ENCODE measurements at places on chromosomes 2 and 18. TPM values are rescaled to one million over a fixed set of nuclear protein-coding genes. Genes with fewer than 3 reads are reported as not detected.

DNA sequence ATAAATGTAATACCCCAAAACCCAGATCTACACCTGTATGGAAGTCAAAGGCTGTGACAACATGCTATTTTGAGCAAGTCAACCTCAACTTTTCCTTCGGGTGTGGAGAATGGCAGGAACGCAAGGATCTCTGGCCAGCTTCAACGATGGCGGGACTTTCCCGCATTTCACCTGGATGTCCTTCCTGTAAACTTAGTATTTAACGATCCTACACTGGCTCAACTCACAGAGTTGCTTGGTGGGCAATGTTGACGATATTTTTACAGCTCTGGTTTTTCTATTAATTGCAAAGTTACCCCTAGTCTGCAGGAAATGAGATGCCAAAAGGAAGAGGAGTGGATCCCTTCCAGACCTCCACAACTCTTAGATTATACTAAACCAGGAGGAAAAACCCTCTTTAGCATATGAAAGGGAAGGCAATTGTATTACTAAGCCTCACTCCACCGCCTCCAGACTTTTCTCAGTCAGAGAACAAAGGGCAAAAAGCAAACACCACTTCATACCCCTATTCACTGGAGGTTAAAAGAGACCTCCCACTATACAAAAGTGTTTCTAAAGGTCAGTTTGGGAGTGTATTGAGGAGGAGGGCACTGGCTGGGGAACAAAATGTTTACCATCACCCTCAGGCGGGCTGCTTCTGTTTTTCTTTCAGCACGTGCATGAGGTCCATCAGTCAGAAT, 56.5 kb upstream of the ACVR1 start:
- H3K36me3 ChIP-seq = no peaks in the 10 kb centered on the region
- no peak for DNase-seq
- H3K4me3 ChIP-seq = no peak overlapping the region
- no peak overlapping the region for H3K27ac ChIP-seq
- no peaks in the 10 kb centered on the region for H3K27me3 ChIP-seq

The R3HDM1 gene
- total RNA-seq = 21.6 TPM

DNA sequence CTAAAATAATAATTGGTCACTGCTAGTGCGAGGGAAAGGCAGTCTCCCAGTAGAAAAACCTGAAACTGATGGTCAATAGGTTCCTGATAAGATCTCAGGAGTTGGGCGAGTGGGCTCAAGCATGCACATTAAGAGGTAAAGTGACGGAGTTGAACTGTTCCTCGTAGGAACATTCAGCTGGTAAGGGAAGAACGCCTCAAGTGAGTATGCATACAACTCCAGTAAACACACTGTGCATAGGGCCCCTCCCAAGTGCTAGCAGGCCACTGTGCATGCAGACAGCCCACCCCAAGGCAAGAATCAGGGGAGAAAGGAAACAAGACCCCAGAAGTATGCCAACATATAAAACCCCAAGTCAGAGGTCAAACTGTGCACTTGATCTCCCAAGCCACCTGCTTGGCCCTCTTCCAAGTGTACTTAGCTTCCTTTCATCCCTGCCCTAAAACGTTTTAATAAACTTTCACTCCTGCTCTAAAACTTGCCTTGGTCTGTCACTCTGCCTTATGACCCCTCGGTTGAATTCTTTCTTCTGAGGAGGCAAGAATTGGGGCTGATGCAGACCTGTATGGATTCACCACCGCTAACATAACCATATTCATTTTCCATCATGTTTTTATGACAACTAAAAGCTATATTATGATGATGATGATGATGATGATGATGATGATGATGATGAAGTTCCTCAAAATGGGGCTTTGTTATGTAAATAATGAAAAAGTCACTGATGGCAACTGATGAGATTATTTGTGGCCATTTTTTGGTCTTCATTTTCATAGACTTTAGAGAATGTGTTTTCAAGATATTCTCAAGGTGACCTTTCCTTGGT, 118.0 kb upstream of the RAB27B start:
- H3K4me3 ChIP-seq = no peak overlapping the region
- H3K27me3 ChIP-seq = no peaks in the 10 kb centered on the region
- no peak overlapping the region for H3K27ac ChIP-seq

The LIMS3 gene
- 1.6 TPM for total RNA-seq

DNA sequence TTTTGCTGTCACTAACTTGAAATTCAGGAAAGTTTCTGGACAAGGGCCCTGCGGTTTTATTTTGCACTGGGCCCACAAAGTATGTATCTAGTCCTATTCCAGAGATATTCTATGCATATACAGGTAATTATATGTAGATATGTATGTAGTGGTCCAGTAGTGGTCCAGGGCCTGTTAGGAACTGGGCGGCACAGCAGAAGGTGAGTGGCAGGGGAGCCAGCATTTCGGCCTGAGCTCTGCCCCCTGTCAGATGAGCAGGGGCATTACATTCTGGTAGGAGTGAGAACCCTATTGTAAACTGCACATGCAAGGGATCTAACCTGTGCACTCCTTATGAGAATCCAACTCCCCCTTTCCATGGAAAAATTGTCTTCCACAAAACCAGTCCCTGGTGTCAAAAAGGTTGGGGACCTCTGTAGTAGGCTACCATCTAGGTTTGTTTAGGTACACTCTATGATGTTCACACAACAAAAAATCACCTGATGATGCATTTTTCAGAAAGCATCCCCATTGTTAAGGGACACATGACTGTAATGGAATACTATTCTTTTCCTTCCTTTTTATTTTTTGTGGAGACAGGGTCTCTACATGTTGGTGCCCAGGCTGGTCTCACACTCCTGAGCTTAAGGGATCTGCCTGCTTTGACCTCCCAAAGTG, 2.8 kb upstream of the PPP4R3B start:
- no peaks in the 10 kb centered on the region for H3K4me1 ChIP-seq
- H3K27me3 ChIP-seq = no peaks in the 10 kb centered on the region
- no peaks in the 10 kb centered on the region for H3K36me3 ChIP-seq

The RSAD2 gene
- total RNA-seq = 0.33 TPM

DNA sequence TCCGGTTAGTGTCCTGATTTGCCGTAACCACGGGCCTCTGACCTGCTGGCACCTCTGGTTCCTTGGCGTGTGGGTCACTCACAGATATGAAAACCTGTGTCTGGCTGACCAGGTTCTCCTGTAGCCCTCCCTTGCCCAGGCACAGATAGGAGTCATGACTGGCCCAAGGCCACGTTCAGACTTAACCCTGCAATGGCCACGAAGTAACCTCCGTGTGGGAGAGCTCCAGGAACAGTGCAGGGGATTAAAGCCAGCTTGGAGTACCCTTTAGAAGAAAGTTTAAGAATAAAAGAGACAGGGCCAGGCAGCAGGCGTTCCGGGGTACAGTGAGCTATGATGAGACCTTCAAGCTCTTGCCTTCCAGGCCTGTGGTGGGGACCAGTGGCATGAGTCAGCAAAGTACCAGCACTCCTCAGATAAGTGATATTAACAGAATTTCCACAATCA, 25.5 kb downstream of the CENPO start:
- H3K27me3 ChIP-seq = no peaks in the 10 kb centered on the region
- DNase-seq = no peak
- peaks cover 3% of the 10 kb centered on the region for H3K36me3 ChIP-seq

The C2orf92 gene
- 49.5 TPM for total RNA-seq

The HOXD13 gene
- total RNA-seq = not detected

DNA sequence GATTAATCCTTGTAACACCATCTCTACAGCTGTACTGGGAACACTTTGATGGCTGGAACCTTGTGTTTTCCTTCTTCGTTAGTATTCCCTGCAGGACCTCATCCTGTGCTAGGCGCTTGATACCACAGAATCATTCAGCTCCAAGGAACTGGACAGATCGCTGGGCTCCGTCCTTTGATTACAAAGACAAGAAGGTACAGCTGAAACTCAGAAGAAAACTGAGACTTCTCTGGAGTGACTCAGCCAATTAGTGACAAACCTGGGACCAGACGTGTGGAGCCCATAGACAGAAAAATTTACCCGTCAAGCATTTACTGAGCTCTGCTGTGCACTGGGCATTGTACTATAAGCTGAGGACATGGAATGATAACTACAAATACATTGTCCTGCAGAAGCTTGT, 67.3 kb downstream of the NCKAP5 start:
- H3K4me1 ChIP-seq = peaks cover 12% of the 10 kb centered on the region
- no peak overlapping the region for H3K4me3 ChIP-seq
- no peaks in the 10 kb centered on the region for H3K27me3 ChIP-seq
- H3K27ac ChIP-seq = no peak overlapping the region
- no peaks in the 10 kb centered on the region for H3K36me3 ChIP-seq
- DNase-seq = no peak

The SKA1 gene
- total RNA-seq = not detected

The POTEC gene
- 4.9 TPM for total RNA-seq

GRCh38 chr18:58476022-58476421, 152.9 kb downstream of the ALPK2 start:
- peak overlapping the region; percentile 43 for H3K27ac ChIP-seq
- no peak overlapping the region for H3K4me3 ChIP-seq
- H3K27me3 ChIP-seq = no peaks in the 10 kb centered on the region
- H3K4me1 ChIP-seq = no peaks in the 10 kb centered on the region
- DNase-seq = no peak

DNA sequence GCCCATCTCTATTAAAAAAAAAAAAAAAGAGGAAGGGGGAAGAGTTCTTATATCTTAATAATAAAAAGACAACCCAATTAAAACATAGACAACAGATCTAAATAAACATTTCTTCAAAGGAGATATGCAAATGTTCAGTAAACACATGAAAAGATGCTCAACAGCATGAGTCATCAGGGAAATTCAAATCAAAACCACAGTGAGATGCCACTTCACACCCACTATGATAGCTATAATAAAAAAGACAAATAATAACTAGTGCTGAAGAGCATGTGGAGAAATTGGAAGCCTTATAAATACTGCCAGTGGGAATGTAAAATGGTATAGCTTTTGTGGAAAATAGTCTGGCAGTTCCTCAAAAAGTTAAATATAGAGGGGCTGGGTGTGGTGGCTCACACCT, 61.5 kb upstream of the CYP20A1 start:
- H3K4me3 ChIP-seq = no peak overlapping the region
- H3K27ac ChIP-seq = no peak overlapping the region
- no peaks in the 10 kb centered on the region for H3K27me3 ChIP-seq
- peaks cover 4% of the 10 kb centered on the region for H3K36me3 ChIP-seq
- H3K4me1 ChIP-seq = no peaks in the 10 kb centered on the region

DNA sequence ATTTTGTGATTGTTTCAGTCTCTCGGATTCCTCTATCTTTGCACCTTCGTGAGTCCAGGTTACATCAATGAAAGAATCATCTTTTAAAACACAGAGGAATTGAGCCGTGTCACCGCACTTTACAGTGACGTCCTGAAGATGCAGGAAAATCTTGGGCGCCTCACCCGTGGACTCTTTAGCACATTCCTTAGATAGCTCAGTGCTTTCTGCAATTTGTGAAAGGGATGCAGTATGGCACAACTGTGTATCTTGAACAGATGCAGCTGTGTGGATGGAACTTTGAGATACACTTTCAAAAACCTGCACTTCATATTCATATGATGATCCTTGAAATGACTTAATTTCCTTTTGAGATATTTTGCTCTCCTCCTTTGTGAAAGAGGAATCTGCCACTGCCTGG, 50.9 kb downstream of the TTN start:
- DNase-seq = no peak
- no peaks in the 10 kb centered on the region for H3K4me1 ChIP-seq
- H3K36me3 ChIP-seq = no peaks in the 10 kb centered on the region
- no peak overlapping the region for H3K27ac ChIP-seq

GRCh38 chr2:113178891-113179290, 5.1 kb downstream of the PSD4 start:
- H3K4me3 ChIP-seq = no peak overlapping the region
- H3K36me3 ChIP-seq = no peaks in the 10 kb centered on the region
- H3K4me1 ChIP-seq = no peaks in the 10 kb centered on the region
- H3K27ac ChIP-seq = no peak overlapping the region
- no peak for DNase-seq
- no peaks in the 10 kb centered on the region for H3K27me3 ChIP-seq

DNA sequence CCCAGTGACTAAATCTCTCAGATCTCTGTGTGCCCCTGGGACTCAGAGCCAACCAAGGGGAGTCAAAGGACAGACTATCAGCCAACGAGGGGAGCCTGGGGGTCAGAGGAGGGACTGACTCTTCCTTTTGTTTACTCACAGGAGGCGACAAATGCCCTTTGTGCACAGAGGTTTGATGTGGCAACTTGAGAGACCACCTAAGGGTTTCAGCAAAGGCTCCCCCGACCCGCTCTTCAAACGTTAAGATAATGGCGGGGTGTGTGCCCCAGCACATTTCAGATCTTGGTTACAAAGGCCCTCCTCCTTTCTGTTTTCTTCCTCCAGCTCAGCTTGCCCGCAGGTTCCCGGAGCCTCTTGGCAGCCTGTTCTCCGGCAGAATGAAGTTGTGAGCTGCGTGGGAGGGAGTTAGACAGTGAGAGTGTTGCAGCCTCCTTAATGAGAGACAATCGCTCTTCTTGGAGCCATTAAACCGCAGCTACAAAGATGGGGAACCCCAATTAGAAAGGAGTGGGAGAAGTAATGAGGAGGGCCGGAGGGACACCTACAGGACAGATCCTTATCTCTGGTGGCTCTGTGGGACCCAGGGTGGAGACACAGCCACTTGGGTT, 76.2 kb downstream of the KIAA2012 start:
- no peaks in the 10 kb centered on the region for H3K27me3 ChIP-seq
- DNase-seq = no peak
- no peak overlapping the region for H3K4me3 ChIP-seq
- no peaks in the 10 kb centered on the region for H3K4me1 ChIP-seq

- no peak overlapping the region for H3K27ac ChIP-seq
- DNase-seq = no peak
- no peaks in the 10 kb centered on the region for H3K27me3 ChIP-seq
- no peak overlapping the region for H3K4me3 ChIP-seq
- H3K36me3 ChIP-seq = no peaks in the 10 kb centered on the region
- no peaks in the 10 kb centered on the region for H3K4me1 ChIP-seq
Measured at GRCh38 chr18:8307960-8308359, 301.3 kb upstream of the RAB12 start.

DNA sequence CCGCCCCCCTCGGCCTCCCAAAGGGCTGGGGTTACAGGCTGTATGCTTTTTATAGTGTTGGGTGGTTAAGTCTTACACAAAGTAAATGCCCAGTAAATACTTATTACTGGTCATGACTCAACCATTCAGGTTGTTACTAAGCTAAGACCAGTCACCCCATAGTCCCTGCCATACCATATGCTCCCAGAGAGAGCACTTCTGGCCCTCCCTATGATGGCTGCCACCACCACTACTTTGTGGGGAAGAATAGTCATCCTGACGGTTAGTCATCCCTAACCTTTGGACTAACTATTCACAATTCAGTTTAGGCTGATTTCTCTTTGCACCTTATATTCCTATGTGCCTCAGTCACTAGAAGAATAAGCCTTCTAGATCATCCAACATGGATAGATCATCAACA, 42.0 kb upstream of the MSH2 start:
- no peak overlapping the region for H3K4me3 ChIP-seq
- no peaks in the 10 kb centered on the region for H3K4me1 ChIP-seq
- no peaks in the 10 kb centered on the region for H3K36me3 ChIP-seq
- no peaks in the 10 kb centered on the region for H3K27me3 ChIP-seq
- no peak for DNase-seq
- H3K27ac ChIP-seq = no peak overlapping the region

The UGT1A4 gene
- total RNA-seq = not detected

GRCh38 chr2:144999071-144999875, 479.4 kb upstream of the ZEB2 start:
- no peak for DNase-seq
- no peaks in the 10 kb centered on the region for H3K27me3 ChIP-seq
- no peaks in the 10 kb centered on the region for H3K4me1 ChIP-seq
- H3K27ac ChIP-seq = peak overlapping the region; percentile 8
- H3K36me3 ChIP-seq = no peaks in the 10 kb centered on the region
- H3K4me3 ChIP-seq = no peak overlapping the region

The PTGR3 gene
- 21.3 TPM for total RNA-seq

GRCh38 chr2:174630107-174630506, 32.5 kb upstream of the WIPF1 start:
- peak overlapping the region; percentile 54 for H3K27ac ChIP-seq
- no peak for DNase-seq
- no peaks in the 10 kb centered on the region for H3K36me3 ChIP-seq
- no peak overlapping the region for H3K4me3 ChIP-seq

All from breast epithelium (tissue), 4 donors.